ENCODE measurements at places on chromosomes 5 and 9.

DNA sequence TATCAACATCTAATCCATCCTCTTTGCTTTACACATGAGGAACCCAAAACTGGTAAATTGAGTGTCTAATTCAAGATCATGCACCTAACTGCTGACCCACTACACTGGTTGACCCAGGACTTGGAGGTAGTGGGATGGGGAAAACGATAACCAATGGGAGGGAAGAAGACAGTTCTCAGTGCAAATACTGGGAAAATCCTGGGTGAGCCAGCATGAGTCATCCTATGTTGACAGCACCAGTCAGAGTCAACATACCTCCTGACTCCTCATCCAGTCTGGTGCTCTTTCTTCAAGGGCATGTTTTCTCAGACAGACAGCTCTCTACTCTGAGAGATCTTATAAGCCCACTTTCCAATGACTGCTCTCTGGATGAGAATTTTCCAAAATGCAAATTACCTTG lies 232.8 kb upstream of the PTGER4 start:
- DNase-seq: no peak

- DNase-seq: peak; percentile 94
These were observed at the start of gene SPAG8 for GRCh38 chr9:35812025-35812602. TSS of gene SPAG8 (minus strand) at chr9:35812262. CDS start at chr9:35812147, 115 bp downstream.

DNA sequence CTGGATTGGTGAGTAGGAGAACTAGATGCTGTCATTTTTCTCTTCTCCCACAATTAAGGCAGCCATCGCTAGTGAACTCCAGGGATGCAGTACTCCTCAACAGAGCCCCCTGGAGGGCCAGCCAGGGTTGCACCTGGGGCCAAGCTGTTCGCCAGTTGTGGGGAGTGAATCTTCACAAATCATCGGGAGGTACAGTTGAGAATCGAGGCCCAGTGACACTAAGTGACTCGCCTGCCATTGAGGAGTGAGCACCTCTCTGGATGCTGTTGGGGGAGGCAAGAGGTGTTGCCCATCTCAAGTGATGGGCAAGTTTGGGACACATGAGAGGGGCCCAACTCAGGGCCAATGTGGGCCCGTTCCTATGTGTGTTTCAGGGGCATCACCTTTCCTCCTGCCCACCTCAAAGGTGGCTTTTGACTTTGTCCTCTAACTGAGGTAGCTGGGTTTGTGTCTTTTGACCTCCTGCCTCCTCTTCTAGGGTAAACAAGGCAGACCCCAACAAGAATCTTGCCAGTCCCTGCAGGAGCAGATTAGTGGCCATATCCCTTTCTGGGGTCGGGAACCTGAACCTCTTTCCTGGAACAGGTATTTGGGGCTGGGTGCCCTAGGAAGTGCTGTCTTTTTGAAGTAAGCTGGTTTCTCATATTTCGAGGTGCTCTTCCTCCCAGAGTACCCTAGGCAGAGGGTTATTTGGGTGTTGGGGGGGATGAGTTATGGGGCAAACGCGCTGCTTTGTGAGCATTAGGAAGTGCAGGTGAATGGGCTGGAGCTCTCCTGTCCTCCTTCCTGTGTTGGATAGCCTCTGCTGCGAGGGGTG lies 181.2 kb downstream of the MACROH2A1 start:
- DNase-seq: no peak

DNA sequence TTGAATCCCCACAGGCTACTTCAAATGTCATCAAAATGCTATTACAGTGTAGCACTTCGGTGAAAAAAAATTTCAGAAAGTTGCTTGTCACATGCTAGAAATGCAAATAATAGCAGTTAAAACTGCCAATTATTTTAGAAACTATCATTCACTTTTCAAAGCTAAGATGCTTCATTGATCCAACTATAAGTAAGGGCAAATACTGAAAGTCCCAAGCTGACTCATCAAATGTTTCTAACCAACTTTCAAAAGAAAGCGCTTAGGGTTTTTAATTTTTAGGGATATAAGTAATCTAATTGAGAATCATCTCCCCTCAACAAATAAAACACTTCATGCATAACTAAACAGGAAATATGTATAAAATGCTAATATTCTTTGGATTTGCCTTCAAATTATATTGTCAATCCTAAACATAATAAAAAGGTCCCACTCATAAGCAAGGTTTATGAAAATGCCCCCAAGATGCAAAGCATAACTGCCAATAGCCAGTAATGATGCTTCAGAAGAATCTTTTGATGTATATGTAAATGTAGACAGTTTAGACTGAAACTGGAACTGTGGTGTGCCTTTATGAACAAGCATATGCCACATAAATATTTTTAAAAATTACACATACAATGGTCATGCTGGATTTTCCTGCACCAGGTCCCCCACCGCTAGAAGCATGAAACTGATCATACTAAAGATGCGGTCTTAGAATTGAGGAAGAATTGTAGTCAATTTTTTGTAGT lies 12.2 kb downstream of the ACTL7A start:
- DNase-seq: no peak

- no peak for DNase-seq
These were observed 333.3 kb downstream of the ARRDC3 start for GRCh38 chr5:91049800-91050199.

DNA sequence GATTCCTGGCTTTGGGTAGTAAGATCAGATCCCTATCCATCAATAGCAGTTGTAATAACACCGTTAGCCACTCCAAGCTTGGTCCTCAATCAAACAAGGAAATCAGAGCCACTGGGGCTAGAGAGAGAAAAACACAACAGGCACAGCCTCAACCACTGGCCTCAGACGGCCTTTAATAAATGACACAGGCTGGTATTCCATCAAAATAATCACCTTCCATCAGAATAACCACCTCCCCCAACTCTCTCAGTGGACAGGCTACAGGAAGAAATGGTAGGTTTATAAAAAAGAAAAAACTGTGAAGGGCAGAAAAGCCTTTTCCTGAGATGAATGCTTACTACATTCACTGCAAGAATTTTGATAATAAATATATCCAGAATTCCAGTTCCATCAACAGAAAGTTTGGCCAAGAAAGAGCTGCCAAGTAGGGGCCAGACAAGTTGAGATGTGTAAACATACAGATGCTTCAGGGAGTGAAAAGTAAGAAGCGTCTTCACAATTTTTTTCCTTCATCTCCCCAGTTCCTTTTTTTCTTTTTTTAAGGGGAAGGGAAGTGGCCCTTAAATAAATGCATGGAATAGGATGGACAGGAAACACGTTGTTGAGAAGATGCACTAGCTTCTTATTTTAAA lies 5.5 kb downstream of the FOXD1 start:
- DNase-seq: no peak
